ENCODE measurements at places on chromosomes 11 and 22.

GRCh38 chr11:89566972-89567371 is 75.8 kb upstream of the NOX4 start:
- no peak for DNase-seq

DNA sequence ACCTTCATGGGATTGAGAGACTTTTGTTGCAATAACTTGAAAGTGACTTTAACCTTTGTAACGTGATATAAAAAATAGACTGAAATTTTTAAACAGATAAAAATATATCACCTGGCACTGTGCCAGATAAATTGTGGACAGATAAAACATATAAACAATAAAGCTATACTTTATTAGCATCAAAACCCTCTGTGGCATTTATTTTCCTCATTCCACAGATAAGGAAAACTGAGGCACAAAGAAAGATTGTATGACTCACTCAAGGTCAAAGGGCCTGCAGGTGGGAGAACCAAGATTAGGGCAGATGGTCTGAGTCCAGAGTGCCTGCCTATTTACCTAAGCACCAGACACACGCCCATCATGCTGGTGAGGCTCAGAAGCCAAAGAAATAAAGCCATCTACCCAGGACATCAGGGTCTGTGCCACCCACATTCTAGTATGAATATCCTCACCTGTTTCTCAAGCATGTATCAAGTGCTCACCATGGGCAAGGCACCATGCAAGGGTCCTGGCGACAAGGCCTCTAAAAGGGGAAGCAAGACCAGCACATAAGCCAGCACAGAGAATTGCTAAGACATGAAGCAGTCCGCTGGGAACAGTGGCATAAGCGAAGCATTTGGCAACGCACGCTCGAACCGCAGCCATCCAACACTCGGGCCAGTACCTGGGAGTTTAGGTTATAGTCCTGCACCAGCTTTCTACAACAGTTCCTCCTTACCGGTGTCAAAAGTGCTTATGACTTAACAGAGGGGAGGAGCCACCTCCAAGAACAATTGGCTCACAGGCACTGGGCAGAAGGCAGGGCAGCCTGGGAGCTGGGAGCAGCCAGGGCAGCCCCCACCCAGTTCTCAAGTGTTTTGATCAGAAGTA is 17.6 kb downstream of the MYH9 start:
- no peak for DNase-seq

- no peak for DNase-seq
These were observed 124.8 kb upstream of the ANO1 start for GRCh38 chr11:69953356-69953755.

GRCh38 chr11:94924612-94925011 is 48.7 kb downstream of the CWC15 start:
- no peak for DNase-seq

GRCh38 chr22:43827926-43828724 is 16.0 kb upstream of the EFCAB6 start:
- DNase-seq = no peak

DNA sequence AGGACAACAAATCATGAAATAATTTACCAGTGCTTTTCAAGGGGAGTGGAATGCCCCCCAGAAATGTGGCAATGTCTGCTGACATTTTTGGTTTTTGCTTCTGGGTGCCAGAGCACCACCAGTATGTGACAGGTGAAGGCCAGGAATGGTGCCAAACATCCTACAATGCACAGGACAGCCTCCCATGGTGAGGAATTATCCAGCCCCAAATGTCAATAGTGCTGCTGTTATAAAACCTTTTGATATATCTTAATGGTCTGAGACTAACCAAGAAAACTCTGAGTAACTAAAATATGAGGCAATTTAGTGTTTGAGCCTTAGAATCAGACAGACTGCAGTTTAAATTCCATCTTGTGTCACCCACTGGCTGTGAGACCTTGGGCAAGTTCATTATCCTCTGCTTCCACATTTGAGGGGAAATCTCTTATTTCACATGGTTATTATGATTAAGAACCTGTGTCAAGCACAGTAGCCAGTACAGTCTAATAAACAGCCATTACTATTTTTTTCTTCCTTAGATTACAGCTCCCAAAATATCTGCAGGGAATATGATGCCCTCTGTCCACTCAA is 69.5 kb downstream of the AMBRA1 start:
- DNase-seq = no peak

DNA sequence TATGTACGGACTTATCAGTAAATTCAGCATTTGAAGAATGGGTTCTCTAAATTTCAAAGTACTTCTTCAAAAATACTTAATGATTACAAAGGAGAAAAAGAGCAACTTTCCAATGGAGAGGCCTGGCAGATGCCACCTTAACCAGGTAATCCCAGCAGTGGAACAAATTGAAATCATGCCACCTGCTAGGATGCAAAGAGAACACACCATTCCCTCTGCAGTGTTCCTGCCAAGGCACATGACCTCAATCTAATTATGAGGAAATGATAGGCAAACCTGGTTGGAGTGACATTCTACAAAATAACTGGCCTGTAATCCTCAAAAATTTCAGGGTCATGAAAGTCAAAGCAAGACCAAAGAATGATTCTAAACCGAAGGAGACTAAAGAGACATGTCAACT is 21.5 kb downstream of the TNRC6B start:
- no peak for DNase-seq

GRCh38 chr22:42673898-42674401 is 24.8 kb upstream of the CYB5R3 start:
- no peak for DNase-seq

- DNase-seq = peak; percentile 14
These were observed 34.7 kb downstream of the MMP20 start for GRCh38 chr11:102590276-102591049.

GRCh38 chr11:93740730-93741093 is 583 bp downstream of the TAF1D start:
- DNase-seq = peak; percentile 75

DNA sequence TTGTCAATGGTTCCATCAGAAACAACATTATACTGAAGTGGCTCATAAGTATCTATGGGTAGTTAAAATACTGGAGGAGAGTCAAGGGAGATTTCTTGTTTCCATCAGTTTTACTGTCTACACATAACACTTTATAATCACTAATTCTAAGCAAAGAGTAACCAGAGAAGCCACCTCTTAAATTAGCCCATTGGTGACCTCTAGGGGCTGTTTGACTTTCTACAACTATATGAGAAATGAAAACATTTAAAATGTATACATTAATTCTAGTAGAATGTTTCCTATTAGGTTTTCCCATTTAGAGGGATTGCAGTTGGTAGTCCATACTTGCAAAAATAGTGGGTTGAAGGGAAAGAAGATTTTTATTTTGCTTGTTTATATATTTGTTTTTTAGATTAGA is 504.3 kb downstream of the FAM181B start:
- DNase-seq = no peak

GRCh38 chr11:128633384-128633965 is 46.1 kb upstream of the ETS1 start:
- no peak for DNase-seq

DNA sequence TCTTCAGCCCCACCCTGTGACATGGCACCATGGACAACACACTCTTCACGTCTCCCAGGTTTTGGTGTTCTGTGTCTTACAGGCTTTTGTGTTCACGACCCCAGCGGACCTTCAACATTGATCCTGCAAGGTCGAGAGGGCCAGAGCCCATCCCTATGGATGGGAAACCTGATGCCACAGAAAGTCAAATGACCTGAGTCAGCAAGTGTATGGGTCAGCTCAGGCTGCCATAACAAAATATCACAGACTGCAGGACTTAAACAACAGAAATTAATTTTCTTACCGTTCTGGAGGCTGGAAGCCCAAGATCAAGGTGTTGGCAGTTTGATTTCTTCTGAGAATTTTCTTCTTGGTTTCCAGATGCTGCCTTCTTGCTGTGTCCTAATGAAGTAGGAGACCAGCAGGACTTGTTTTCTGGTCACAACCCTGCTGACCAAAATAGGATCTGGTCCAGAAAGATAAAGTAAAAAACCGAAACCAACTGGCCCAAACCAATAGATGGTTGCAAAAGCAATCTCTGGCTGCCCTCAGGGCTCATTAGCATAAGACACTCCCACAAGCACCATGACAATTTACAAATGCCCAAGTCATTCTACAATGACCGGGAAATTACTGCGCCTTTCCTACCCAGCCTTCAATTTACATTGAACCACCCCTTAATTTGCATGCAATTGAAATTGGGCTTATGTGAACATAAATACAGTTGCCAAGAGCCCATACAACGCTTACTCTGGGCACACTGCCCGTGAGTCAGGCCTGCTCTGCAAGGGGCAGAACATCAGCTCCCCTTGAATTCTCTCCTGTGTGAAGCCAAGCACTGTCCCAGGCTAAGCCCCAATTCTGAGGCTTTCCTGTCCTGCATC is 113.9 kb downstream of the RPS6KA4 start:
- DNase-seq = no peak

DNA sequence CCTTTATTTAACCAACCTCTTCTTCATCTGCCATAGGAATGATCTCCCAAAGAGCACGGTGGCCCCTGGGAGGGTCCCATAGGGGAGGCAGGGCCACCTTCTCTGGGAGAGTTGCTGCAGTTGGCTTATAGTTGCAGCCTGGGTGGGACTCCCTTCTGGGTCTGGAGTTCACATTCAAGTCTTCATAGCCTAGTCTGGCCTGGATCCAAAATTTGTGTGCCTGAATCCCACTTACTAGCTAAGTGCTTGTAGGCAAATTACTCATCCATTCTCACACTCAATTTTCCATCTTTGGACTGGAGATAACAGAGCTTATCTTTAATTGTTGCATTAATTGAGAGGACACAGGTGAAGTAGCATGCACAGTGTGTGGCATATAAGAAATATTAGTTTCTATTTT is 163.6 kb downstream of the GRIK4 start:
- DNase-seq = no peak

DNA sequence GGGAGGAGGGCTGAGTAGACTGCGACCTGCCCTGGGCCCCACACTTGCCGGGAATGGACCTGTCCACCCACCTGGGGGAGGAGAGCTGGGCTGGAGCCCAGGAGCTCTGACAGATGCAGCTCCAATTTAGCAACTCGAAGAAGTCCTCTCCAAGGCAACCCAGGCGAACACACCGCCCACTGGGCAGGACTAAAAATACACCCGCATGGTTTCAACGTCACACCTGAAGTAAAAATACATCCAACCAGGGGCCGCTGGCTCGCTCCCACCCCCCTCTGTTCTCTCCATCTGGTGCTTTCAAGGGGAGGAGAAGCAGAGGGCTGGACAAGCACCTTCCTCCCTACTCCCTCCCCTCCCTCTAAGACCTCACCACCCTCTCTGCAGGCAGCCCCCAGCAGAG is 119.9 kb downstream of the FEZ1 start:
- no peak for DNase-seq

DNA sequence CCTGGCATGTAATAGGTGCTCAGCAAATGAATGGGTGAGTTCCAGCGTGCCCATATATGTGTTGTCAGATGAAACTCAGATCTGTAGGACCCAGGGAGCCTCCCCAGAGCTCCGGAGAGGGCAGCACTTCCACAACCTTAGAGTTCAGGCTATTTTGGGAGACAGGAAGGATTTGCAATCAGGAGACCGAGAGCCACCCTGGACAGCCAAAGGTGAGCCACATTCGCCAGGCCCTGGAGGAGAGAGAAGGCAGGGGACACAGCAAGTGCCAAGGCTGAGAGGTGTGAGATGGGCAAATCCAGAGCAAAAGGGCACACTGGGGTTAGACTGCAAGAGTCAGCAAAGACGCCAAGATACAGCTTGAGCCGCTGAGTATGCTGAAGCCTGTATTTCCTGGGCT is 66.4 kb downstream of the CD82 start:
- no peak for DNase-seq

DNA sequence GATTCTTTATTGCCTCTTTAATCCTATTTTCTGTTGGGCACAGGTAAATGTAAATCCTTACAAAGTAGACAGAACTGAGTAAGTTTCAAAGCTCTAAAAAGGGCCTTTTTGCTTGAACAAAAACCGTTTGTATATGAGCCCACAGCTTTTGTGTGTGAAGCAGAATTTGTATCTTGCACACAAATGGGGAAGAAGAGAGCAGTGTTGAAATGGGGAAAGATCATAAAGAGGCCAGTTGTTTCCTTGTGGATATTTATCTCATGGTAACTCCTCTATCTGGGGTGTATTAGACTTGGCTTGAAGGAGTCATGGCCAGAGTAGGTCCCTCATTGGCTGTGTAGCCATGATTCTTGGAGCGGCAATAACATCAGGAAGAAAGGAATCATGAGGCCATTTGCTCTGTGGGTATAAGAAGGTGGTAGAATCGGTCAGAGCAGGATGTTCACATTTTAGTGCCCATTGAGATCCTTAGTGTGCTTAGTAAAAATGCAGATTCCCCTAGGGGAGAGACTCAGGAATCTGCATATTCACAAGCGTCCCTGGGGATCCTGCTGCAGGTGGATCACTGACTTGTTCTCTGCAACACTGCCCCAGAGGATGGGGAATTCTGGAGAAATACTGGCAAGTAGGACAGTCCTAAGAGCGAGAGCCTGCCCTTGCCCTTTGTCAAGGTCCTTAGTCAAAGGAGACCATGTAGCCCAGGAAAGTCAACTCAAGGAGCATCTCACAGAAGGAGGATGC is 126.5 kb downstream of the LDLRAD3 start:
- DNase-seq = no peak
